GOT3 (cell line): ENCODE measurements at places on chromosomes 6 and 20.

DNA sequence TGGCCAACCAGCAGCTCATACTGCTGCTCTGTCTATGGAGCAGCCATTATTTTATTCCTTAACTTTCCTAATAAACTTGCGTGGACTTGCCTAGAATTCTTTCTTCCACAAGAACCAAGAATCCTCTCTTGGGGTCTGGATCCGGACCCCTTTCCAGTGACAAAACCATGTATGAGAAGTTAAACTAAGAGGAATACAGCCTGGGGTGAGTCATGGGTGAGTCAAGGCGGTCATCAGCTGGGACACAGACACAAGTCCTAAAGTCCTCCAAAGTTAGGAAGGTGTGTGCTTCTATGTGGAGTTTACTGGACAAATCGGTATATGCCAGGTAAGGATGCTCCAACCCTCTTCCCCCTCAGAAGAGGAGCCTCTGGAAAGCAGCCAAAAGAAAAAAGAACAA is 690.0 kb upstream of the CHD6 start:
- DNase-seq, result no peak

- no peak for DNase-seq
Observed at GRCh38 chr6:156174031-156174890, 602.9 kb upstream of the ARID1B start.

DNA sequence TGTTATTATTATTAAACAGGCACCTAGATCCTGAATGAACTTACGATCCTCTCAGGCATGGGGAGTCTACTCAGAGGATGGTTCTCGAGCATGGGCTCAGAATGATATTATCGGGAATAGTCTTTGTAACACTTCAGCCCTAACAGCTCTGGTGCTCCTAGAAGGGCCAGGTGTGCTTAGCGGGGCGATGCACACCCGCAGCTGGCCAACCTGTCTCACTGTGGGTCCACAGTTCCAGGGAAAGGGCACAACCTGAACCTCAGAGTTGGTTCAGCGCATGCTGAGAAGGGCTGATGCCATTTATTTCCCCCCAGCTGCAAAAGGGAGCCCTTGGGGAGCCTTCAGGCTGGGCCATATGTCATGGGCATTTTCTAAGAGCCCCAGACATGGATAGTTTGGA is 26.2 kb downstream of the RRAGD start:
- no peak for DNase-seq

- DNase-seq, result peak; percentile 19
Observed at GRCh38 chr20:41734506-41734945, 116.3 kb upstream of the CHD6 start.

- DNase-seq, result no peak
Observed at GRCh38 chr6:11023032-11023431, 21.1 kb downstream of the ELOVL2 start.

DNA sequence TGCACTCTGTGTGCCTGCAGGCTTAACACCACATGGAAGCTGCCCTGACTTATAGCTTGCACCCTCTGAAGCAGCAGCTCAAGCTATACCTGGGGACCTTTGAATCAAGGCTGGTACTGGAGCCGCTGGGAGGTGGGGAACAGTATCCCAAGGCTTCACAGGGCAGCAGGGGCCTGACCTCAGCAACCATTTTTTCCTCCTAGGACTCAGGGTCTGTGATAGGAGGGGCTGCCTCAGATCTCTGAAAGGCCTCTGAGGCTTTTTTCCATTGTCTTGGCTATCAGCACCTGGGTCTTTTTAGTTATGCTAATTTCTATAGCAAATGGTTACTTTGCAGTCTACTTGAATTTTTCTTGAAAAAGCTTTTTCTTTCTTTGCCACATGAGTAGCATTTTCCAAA is 80.2 kb upstream of the OPRM1 start:
- no peak for DNase-seq

DNA sequence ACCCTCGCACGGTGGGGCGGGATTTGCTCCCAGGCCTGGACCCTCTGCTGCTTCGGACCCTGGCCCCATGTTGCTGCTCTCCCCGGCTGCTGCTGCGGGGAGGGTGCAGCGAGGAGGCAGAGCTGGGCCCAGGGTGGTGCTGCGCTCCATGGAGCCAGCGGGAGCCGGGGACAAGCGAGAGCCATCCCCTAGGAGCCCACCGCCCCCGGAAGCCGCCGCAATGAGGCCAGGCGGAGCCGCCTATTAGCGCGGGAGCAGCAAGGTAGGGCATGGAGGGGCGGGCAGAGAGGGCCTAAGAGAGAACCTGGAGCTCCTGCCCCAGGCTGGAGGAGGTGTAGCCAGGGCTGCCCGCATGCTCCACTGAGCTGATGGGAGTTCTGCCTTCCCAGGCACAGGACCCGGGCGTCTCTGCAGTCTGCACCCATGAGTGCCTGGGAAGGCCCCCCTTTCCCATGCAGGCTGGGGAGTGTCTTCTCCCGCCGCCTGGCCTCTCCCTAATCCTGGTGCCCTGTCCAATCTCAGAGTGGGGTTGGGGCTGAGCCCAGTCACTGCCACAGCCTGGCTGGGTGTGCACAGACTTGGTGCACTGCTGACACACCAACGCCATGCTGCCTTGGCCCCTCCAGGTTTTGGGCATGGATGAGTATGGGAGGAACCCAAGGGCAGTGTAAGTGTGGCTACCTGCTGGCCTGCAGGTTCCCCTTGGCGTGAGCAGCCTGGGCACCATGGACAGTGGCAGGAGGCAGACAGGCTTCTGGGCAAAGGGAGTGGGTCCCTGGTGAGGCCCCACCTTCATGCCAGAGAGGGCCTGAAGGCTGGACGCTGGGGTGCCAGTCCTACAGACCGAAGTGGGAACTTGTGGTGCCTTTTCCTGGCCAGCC is 360.6 kb upstream of the MAP3K7 start:
- no peak for DNase-seq

DNA sequence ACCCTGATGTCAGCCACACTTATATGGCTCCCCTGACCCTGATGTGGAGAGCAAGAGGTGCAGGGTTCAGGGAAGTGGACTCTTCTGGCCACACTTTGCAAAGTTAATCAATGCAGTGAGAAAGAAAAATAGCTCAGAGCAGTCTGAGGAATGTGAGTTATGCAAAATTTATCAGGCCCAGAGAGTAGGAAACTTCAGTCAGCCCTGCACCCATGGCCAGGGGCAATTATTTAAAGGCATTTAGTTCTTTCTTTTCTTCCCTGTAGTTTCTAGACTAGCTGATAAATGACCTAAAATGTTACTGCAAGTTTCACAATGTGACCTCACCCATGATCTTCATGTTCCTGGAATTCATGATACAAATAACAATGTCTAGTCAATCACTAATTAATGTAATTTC is 143.7 kb upstream of the GGTLC1 start:
- no peak for DNase-seq

GRCh38 chr6:121837545-121838229 is 402.2 kb downstream of the GJA1 start:
- no peak for DNase-seq
